SW 1271 (cell line): ENCODE measurements at places on chromosomes 11 and 22.

DNA sequence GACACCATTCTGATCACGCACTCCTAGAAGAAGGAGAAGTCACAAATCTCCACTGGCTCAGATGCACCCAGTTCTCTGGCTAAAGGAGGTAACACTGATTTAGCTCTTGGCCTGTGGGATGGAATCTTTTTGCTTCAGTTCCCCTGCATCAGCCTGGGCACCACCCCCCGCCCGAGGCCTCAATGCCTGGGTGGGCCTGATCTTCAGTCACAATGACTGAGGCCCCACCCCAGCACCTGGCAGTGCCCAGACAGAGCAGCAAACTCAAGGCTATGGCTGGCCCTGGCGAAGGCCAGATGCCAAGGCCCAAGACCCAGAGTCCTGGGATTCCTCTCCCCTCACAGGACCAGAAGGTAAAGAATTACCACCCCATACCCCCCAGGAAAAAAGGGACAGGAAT lies 5.0 kb downstream of the CYB561A3 start:
- no peak for DNase-seq

- no peak for DNase-seq
These were observed 4.7 kb upstream of the NEAT1 start for GRCh38 chr11:65417702-65418430.

DNA sequence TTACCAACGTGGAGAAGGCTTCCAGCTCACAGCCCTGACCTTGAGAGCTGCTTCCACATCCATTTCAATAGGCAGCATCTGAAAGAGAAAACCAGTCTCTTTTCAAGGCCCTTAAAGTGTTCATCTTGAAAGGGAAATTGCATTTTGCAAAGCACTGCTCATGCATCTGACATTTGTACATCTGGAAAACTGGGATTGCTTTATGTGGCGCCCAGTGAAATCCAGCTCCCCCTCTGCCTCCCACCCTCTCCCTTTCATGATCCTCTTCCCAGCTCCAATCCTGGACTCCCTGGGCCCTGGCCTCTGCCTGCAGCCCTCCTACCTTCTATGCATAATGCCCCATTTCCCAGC lies 17.4 kb downstream of the TP53AIP1 start:
- DNase-seq = no peak

GRCh38 chr11:60498399-60498798 lies 5.8 kb downstream of the MS4A12 start:
- no peak for DNase-seq

- no peak for DNase-seq
These were observed 335.6 kb upstream of the LRRC4C start for GRCh38 chr11:41795004-41795403.

- no peak for DNase-seq
These were observed 586 bp downstream of the LRP5 start for GRCh38 chr11:68312780-68313573.

- DNase-seq = no peak
These were observed 10.1 kb downstream of the KRTAP5-5 start for GRCh38 chr11:1639666-1640065.
